ENCODE measurements at places on chromosomes 4 and X.

DNA sequence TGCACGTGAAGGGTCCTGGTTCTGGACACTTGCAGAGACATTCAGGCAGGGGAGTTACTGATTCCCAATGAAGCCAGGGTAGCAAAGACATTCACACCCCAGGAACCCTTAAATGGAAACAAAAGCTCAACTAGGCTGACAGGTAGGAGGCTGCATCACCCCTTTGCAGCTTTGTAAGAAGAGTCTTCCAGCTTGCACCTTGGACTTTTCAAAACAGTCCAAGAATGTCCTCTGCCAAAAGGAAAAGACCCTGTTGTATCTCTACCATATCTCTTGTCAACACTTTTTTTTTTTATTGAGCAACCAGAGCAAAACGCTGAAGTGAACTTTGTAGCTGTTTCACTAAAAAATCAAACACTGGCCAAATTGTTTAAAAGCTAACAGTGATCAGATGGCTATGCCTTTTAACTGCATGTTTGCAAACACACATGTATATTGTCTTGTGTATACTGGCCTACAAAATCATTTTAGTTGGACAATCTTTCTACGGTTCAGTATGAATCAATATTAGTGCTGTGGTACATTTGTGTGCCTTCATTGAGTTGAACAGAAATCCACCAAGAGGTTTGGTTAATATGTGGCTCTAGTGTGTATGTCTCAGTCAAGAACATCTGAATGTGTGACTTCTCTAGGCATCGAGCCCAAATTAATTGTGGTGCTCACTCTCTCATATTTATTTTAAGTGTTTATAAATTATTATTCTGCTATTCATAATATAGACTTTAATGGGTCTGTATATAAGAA lies 18.5 kb upstream of the WWC2 start:
- DNase-seq = no peak

- no peak for DNase-seq
Measured at GRCh38 chr4:173414456-173414855, 15.5 kb upstream of the SCRG1 start.

DNA sequence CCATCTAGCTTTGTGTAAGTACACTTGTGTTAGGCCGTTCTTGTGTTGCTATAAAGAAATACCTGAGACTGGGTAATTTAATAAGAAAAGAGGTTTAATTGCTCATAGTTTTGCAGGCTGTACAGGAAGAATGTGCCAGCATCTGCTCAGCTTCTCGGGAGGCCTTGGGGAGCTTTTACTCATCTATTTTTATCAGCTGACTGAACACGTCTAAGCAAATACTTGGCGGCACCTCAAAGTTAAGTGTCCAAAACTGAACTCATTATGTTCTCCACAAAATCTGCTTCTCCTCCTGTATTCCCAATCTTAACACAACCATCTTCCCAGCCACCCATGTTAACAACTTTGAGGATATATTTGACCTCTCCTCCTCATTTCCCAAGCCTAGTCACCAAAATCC lies 42.4 kb upstream of the GATB start:
- DNase-seq = no peak

- no peak for DNase-seq
Measured at GRCh38 chr4:183504930-183505610, at the start of gene ING2. Gene ING2 (plus strand): TSS chr4:183505058. CDS start chr4:183505196, 138 bp downstream.

GRCh38 chrX:82534086-82534597 lies 973.9 kb upstream of the POU3F4 start:
- no peak for DNase-seq

DNA sequence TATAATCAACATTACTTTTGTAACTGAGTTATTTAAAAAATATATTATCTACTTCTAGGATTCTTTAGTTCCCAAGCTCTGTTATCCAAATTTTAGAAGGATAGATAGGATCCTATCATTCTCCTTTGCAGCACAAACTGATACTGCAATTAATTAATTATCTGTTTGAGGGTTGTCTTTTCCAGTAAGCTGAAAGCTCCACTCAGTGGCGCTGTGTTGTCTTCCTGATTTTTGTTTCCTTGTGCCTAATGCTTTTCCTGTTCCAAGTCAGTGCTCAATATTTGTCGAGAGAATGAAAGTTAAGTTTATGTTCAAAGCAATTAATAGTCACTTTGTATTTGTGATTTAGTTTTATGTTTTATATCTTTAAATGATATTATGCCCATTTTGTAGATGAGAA lies 107.4 kb upstream of the ANK2 start:
- DNase-seq = no peak

DNA sequence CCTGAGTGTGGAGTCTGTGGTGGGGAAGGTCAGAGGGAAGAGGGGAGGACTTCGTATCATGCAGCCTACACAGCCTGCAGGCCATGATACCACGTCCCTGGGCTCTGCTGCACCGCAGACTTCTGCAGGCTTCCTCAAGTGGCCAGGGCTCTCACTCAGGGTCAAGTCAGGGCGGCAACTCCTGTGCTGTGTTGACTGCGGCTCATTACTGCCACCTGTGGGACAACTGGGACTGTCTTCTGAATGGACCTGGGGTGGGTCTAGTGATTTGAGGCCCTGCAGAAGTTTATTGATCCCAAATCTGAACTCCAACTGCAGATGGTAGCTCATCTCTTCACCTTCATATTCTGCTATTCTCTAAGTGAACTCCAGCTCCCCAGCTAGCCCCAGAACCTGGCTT lies 167.1 kb downstream of the NSUN7 start:
- peak; percentile 14 for DNase-seq

- DNase-seq = no peak
Measured at GRCh38 chrX:20459410-20460350, 193.0 kb upstream of the RPS6KA3 start.

DNA sequence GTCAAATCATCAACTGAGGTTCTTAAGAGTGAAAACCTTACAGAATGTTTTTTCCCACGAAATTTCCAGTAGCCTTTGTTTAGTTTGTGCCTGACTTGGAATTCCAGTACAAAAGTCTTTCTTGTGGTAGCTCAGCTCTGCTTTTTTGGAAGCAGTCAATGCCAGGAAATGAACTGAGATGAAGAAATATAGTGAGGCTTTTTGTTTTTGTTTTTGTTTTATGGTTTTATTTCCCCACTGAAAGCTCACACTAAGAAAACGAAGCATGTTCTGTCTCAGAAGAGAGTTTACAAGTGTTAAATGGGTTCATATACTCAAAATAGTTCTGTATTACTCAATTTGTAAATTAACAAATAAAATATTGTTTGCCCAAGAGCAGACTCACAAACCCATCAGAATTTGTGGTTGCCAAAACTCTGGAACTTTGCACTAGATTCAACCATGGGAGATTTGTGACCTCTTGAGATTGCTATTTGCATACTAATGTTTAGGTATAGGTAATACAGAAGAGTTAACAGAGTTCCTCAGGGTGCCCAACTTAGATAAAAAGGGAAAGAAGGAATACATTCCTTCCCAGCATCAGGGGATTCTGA lies 1060.8 kb downstream of the FAT4 start:
- DNase-seq = no peak

DNA sequence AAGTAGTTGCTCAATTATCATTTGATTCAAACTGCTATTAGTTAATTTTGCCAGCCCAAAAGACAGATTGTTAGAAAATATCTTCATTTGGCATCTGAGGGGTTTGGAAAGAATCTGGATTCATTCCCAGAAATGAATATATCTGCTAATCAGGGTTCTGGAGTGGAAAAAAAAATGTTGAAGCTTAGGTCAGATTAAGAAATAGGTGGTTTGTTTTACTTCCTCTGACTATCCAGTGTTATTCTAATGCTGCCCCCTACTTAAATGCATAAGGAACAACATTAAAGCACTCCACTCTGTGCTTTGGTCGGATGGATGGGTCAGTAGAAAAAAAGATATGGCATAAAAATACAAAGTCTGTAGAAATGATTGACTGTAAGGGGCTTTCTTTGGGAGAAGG lies 89.0 kb downstream of the LUZP4 start:
- DNase-seq = no peak

GRCh38 chr4:128358231-128358912 lies 70.8 kb upstream of the PGRMC2 start:
- no peak for DNase-seq

GRCh38 chrX:7514871-7515599 lies 327.9 kb upstream of the VCX start:
- DNase-seq = no peak

DNA sequence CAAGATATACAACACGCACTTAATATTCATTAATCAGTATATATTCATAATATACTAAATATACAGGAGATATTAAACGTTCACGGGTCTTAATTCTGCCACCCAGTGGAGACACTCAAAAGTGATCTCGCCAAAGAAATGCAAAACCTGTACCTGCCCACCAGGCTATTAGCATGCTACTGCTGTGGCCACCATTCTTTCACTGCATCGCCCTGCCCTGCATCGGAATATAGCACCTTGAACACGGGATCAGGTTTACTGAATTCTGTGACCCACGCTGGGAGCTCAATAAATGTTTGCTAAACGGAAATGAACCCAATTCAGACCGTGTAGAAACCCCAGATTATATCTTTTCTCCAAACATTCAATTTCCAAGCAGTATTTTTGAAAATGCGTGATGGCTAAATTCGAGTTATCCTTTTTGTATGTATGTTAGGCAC lies 840 bp upstream of the CLCN3 start:
- no peak for DNase-seq

- DNase-seq = no peak
Measured at GRCh38 chr4:41369680-41370079, 113.0 kb downstream of the UCHL1 start.

DNA sequence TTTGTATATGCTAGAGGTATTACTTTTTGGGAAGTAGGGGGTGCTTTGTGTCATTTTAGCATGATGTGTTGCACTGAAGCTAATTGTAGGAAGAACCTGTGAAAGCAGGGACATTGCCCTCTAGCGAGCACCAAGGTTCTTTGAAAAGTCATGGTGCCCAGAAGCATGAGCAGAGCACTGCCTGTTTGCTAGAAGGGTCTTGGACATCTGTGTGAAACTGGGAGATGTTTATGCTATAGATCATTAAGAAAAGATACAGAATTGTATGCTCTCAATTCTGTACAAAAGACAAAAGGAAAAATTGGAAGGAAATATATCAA lies 14.7 kb downstream of the GRPR start:
- DNase-seq = no peak

GRCh38 chr4:40307627-40308497 lies 27.3 kb upstream of the CHRNA9 start:
- DNase-seq = no peak

GRCh38 chr4:30718641-30719453 lies 1.3 kb upstream of the PCDH7 start:
- peak; percentile 8 for DNase-seq

- no peak for DNase-seq
Measured at GRCh38 chr4:15318621-15319348, 109.0 kb upstream of the C1QTNF7 start.

DNA sequence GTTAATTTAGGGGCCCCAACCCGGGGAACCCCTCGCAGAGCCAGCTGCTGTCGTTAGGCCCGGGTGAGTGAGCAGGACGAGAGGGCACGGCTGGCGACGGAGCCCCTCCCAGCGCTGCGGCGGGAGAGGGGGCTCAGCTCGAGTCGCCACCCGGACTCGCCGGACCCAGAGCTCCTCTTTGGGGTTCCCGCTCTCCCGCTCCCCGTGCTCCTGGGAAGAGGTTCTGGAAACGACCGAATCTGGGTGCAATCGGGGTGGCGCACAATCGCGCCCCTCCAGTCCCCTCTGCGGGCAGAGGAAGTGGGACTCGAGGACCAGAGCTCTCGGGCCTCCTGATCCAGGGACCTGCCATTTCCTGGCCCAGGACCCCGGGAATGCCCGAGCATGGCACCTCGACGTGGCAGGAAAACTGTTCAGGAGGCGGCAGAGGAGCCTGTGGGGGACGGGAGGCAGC lies 37.3 kb upstream of the ARAF start:
- DNase-seq = peak; percentile 2

DNA sequence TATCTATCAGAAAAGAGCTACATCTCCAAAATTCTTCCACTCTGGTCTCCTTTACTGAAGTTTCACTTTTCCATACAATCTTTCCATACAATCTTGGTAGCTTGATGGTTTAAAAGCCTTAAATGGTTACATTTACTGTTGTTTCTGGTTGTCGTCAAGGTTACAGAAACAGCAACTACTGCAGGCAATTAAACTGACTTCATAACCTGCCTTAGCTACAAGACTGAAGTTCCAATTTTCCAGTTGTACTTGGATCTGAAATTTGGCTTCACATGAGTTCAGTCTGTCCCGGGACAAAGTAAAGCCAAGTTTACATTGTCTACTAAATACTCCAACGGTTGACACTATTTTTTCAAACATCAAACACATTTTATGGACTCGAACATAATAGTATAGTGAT lies 326.4 kb downstream of the ANKRD50 start:
- no peak for DNase-seq

DNA sequence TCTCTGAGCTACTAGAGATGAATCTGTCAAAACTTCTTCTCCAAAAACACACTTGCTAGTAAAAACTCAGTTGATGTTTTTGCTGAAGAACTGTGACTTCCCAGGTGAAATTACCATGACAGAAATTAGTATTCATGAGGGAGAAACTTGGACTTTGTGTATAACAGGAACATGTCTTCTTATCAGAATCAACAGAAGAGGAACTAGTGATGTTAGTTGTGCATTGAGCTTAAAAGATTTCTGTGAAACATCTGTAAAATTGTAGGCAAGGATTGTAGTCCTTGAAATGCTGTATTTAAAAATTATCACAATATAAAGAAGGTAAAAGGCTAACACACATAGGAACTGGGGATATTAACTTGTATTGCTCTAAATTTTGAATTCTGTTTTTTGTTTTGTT lies 11.3 kb downstream of the FAM241A start:
- no peak for DNase-seq

DNA sequence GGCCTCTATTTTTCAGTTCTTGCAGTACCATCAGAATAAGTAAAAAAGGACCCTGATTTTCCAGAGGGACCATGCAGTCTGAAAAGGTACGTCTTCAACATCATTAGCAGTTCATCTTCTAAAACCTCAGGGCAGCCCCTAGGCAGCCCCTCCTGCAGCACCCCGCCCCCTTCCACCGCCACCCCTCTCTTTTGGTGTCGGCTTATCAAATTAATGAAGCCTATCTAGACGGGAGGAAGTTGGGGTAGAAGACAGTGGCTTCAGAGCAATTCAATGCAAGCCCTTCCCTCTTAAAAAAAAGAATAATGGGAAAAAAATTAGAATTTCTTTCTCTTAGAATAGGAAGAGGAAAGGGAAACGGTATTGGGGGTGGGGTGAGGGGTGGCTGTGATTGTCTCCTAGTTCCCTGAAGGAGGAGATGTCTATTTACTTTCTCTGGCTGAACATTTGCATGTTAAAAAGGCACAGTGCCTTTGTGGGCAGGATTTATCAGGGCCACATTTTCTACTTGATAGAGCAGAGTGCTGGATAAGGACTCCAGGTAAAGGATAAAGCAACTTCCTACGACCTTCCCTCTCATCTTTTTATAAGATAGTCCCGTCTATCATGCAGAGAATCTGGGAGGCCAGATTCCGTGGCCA lies 159.4 kb downstream of the MGST2 start:
- DNase-seq = no peak

- DNase-seq = no peak
Measured at GRCh38 chr4:26819478-26820095, 41.1 kb upstream of the STIM2 start.
